D721Med (cell line): ENCODE measurements at places on chromosomes 1 and 21.

DNA sequence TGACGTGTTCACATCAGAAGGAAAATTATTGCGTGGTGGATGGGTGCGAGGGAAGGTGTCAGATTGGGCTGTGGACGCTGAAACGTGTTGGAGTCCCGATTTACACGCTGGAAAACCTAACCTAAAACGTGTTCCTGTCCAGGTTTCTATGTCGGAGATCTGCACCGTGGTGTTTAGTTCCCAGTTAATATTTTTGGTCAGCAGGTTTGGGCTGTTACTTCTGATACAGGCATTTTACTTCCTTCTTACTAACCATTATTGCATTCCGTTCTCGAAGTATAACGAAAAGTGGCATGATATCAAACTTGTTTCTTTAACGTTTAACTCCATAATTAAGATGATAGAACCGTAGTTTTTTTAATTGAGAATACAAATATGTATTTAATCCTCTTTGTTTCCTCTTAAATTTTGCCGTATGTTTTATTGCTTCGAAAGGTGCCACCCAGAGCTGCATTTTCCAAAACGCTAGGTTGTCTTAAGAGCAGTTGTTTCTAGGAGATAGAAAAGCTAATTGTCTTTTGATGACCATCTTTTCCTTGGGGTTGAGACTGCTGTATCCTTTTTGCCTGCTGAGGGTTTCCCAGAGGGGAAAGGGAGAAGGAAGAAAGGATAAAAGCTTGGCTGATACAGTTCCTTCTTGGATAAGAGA lies 1.3 kb downstream of the ADARB1 start:
- no peak for DNase-seq

DNA sequence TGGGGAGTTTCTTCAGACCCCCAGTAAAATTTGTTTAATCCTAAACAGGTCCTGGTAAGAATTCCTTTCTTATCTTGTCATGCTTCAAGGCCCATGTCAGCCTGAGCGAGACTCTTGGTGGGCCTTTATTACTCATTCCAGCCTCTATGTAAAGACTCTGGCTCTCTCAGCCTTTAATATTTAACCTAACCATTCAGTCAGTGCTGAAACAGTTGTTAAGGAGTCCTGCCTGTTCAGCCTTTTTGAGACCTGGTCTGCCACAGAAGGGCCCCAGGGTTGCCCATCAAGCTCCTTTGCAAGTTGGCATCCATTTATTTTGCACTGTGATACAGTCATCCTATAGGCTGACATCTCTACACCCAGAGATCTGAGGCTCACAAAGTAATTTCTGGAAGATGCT lies 107.7 kb upstream of the VANGL1 start:
- no peak for DNase-seq

- no peak for DNase-seq
Observed at GRCh38 chr1:48794816-48795215, 18.1 kb upstream of the BEND5 start.

DNA sequence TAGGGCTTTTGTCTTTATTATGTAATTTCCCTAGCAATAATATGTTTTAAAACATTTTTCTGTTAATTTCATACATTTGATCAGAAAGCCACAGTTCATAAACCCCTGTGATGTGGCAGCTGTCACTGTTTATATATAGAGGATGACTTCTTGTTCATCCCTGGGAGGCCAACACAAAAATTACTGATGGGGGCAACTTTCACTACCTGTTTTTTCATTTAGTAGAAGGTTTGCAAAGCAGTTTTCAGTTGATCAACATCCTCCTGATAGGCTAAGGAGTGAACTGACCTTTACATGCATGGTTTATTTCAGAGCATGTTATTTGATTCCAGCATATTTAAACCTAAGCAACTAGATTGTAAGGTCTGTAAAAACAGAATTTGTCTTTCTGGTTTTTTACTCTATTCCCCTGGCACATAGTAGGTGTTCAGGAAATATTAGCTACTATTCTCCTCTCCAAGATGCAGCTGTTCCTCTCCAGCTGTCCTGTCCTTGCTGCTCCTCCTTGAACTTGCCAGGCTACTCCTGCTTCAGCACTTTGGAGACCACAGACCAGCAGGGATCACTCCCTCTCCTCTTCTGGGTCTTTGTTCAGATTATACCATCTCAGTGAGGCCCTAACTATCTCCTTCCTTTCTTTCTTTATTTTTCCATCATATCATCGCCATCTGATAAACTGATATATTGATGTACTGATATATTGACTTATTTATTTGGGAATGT lies 54.7 kb downstream of the ROR1 start:
- DNase-seq: no peak

DNA sequence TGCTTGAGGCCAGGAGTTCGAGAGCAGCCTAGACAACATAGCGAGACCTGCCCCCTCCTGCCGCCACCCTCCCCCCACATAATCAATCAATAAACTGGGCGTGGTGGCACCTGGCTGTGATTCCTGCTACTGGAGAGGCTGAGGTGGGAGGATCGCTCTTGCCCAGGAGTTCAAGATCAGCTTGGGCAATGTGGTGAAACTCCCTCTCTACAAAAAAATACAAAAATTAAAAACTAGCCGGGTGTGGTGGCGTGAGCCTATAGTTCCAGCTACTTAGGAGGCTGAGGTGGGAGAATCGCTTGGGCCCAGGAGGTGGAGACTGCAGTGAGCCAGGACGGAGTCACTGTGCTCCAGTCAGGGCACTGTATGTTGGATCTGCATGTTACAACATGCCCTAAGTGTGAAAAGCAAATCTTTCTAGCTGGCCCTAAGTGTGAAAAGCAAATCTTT lies 7.0 kb upstream of the MDM4 start:
- no peak for DNase-seq

DNA sequence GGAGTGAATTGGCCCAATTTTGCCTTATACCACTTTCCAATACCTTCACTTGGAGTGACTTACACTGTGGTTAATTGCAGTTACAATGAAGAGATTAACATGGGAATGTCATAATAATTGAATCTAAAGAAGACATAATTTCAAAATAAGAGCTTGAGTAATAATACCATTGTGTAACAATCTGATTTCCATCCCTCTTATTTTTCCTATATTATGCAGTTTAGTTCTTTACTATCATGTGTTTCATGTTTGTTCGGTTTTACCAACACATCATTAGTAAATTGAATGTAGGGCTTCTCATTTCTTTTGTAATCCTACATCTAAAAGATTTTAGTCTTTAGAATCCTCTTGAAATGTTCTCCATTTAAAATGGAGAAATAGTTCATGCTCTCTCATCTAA lies 19.2 kb upstream of the XPR1 start:
- DNase-seq: no peak

- no peak for DNase-seq
Observed at GRCh38 chr1:9068981-9069325, 482 bp downstream of the SLC2A5 start.

- DNase-seq: peak; percentile 87
Observed at GRCh38 chr1:201268604-201269151, 14.6 kb upstream of the PKP1 start.

DNA sequence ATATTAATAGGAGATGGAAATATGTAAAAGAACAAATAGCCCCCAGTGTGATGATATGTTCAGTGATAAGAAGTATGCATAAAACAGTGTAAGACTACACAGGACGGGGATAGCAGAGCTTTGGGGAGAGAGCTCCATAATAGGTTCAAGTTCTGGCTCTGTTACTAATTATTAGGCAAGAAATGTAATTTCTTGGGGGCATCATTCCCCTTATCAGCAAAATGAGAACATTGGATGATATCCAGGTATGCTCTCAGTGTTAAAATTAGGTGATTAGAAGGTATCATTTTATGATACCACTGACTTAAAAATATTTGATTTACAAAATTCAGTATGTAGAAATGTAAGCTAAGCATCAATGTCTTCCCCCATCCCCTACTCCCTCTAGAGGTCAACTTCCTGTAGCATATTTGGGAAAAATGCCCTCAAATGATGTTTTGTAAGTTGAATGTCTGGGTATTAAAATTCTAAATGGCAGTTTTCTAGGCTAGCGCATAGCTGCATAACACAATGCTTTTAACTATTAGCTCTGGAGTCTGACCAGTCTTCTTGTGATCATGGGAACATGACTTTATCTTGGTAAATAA lies 585.7 kb upstream of the CAMK1G start:
- DNase-seq: no peak

GRCh38 chr1:19418503-19418971 lies 66.8 kb downstream of the CAPZB start:
- no peak for DNase-seq
